SK-MEL-5 (cell line): ENCODE measurements at places on chromosomes 7 and 10.

- DNase-seq, result no peak
Observed at GRCh38 chr10:62443866-62444265, 69.7 kb downstream of the ZNF365 start.

DNA sequence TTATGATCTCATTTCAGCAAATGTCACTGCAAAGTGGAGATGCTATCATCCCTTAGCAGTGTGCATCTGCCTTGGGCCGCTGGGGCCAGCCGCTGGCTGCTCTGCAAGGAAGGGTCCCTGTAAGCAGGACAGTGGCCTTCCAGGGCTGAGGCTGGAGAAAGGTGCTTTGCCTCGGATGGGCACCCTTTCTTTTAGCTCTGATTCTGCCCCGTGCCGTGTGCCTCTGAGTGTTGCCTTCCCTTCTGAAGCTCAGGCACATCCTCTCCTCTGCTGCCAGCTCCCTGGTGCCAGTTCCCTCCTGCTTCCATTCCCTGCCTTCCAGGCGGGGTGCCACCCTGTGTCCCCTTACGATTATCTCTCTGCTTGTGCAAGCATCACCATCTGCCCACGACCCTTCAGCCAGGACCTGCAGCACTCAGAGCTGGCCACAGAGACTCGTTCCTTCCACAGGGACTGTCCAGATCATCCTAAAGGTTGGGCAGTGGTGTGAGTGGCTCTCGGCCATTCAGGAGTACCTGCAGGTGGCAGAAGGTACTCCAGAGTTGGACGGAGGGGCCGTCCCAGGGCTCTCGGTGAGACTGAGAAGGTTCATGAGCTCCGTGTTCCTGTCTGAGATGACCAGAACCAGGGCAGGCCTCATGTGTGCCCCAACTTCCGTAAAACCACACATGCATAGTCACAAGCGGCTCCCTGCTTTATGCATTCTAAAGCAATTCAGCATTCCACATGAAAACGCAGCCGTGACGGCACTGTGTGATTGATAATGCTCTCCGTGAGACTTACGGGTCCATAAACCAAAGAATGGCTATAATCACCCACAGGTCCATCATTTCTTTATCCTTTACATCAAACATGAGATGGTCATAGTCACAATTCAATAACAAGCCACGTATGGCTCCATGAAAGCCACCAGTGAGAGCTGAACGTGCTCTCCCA is 371.4 kb downstream of the DNAJB6 start:
- DNase-seq, result no peak

DNA sequence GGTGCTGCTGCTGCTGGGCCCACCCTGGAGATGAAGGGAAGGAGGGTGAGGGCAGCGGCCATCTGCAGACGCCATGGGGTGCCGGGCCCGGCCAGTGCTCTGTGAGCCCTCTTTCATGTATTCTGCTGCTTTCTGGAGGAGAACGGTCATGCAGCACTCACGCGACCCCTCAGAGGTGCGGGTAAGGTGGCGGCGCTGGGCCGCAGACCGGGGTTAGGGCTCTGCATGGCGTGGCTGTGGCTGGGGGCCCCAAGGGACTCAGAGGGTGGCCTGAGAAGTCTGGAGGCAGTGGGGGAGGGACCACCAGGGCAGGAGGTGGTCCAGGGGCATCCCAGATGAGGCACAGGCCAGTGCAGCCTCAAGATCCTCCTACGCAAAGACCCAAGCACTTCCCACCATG is 275.5 kb downstream of the ELFN1 start:
- DNase-seq, result no peak

- DNase-seq, result no peak
Observed at GRCh38 chr10:86685893-86686632, 17.8 kb downstream of the LDB3 start.

DNA sequence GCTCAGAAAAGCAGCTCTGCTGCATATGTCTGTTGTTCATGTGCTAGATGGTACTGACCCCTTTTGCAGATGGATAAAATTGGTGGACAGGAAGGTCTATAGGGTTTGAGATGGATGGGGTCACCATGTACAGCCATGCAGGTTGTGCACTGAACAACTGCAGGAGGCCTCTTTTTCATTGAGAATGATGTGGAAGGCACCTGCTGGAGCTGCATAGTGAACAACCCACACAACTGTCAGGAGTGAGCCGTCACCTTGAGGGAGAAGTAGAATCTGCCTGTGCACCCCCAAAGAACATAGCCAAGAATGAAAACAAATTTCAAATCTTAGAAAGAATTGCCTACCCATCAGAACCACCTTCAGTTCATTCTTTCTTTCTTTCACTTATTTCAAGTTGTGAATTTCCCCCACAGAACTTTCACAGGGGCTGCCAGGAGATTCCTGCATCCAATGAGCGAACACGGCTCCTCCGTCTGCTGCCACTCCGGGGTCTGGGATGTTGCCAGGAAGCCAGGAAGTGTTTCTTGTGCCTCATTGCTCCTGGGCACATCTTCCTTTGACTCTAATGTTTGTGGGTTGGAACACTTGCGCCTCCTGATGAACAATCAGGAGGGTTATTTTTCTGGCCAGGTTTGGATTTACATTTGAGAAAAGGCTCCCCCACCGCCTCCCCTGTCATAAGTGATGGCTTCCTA is 53.7 kb upstream of the DOCK1 start:
- DNase-seq, result no peak

DNA sequence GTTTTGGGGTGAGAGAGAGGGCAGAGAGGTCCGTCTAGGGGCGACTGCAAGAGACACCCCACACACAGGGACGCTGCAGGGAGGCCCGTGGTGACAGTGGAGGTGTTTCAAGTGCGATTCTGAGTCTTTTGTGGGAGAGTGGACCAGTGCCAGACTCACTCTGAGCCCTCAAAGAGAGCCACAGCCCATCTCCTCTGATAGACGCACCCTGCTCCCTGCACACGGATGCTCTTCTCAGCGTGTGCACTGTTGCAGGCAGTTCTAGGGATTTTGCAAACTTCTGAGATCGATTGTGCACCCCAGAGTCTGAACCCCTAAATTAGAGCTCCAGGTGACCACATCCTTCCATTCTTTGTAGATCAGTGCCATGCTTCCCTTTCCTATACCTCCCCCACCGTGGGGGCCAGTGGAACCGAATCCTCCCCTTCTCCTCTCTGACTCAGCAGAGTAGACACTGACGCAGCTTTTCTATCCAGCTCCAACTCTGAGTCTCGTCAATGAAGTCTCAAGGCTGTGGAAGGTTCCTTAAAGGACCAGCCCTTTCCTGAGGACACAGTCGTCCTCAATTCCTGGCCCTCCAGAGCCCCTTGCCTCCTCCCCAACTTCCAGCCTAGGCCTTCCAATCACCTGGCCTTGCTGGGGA is 83.8 kb downstream of the TMEM130 start:
- DNase-seq, result no peak

DNA sequence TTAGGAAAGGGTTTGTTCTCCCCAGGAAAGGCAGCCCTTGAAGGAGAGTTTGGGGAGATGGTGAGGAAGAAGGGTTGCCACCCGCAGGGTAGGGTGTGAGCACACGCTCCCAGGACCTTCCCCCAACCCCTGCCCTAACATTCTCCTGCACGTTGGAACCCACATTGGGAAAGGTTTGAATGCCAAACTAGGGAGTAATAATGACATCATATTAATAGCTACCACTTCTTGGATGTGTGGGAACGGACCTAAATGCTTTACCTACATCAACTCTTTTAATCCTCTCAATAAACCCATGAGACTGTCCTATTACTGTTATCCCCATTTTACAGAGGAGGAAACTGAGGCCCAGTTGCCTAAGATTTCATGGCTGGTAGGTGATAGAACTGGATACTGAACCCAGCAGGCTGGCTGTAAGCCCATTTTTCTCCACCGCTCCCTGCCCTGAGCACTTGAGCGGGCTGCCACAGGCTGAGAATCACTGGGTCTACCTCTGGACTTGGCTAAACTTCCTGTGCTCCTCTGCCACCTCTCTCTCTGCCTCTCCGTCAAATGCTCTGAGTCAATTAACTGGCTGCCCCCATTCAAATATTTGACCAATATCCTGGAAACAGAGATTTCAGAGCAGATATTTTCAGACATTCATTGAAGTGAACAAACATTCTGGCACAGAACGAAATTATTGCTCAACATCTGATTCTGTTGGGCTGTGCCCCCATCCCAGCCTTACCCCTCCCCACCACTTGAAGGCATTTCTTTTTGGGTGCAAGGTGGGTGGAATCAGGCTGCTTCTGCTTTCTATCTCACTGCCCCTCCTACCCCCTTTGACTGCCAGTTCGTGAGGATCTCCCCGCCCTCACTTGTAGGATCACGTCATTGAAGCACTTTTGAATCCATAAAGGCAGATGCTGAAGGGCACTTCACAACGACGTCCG is 129.7 kb downstream of the C10orf105 start:
- no peak for DNase-seq

DNA sequence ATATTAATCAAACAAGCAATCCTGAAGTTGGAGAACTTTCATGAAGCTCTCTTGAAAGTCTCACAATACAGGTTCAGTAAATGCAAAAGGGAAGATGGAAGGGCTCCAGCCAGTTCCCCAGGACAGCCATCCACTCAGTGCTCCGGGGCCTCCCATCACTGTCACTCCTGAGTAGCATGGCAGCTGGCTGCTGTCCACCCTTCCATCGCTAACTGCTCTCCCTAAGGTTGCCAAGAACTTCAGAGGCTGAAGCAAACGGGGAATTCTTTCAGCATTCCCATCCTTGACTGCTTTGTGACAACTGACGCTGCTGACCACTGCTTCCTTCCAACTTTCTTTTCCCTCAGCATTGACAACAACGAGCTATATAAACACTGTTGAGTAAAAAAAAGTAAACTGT is 69.1 kb downstream of the VPS41 start:
- DNase-seq, result no peak

DNA sequence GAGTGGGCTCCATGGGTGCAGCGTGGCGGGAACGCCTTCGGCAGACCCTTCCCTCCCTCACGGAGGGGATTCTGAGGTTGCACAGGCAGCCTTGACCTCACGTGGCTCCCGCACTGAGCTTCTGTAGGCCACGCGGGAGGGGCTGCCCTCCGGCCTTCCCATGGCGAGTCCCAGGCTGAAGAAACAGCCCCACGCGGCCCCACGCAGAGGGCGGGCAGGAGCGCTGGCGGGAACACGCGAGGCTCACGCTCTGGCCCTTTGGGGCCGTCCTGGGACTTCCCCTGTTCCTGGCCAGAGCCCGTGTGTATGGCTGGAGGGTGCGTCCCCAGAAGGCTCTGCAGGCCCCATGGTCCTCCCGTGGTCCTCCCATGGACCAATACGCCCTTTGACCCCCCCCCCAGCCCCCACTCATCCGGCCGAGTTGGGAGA is 21.7 kb upstream of the NKX6-2 start:
- no peak for DNase-seq

- DNase-seq, result no peak
Observed at GRCh38 chr7:87561102-87561501, 39.6 kb downstream of the ABCB1 start.

GRCh38 chr10:89100680-89101079 is 106.4 kb downstream of the CH25H start:
- peak; percentile 32 for DNase-seq

GRCh38 chr10:95268438-95268837 is 22.4 kb downstream of the PDLIM1 start:
- no peak for DNase-seq

DNA sequence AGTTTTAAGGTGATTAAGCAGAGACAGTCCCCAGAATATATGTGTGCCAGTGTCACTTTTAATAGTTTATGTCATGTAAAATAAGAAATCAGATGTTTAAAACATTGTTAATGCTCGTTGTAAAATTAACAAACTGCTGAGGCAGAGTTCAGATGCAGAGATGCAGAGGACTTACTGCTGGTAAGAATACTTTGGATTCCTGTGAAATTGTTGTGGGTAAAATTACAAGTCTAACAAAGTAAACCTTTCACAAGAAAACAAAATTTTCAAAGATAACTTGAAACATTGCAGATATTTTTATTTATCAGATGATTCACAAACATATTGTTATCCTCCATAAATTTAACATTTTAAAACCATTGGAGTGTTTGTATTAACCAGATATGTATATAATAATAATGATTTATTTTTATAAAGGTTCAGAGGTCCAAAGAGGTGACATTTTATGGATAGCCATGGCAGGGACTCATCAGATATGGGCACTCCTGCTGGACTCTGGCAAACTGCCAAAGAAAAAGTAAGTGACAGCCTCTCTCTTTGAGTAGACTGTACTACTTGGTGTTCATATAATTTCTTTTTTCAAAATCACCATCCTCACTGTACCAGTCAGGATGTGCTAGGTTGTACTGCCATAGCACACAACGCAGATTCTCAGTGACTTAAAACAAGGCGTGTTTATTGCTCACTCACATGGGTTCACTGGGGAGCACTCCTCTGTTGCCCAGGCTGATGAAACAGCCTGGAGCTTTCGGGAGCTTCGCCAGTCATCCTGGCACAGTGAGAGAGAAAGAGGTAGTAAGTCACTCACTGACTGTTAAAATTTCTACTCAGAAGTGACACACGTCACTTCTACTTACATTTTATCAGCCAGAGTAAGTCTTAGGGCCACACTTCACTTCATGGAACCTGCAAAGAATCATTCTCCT is 43.5 kb downstream of the NHLRC2 start:
- DNase-seq, result no peak

- no peak for DNase-seq
Observed at GRCh38 chr10:79126351-79127080, 57.8 kb downstream of the ZMIZ1 start.

DNA sequence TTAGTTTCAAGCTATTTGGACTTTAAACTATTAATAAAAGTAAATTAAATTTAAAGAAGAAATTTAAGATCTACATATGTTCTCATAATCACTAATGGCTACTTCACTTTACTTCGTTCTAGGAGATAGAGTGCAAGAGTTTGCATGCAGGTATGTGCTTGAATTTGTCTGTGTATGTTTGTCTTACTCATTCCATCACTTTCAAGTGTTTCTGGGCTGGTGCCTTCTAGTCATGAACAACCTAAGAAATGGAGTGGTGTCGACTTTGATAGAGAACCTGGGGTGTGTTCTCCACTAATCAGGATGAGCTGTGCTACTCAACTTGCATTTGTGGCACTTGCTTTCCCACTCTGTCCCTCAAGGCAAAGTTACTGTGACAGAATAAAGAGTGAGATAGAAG is 169.9 kb downstream of the KCND2 start:
- DNase-seq, result no peak

DNA sequence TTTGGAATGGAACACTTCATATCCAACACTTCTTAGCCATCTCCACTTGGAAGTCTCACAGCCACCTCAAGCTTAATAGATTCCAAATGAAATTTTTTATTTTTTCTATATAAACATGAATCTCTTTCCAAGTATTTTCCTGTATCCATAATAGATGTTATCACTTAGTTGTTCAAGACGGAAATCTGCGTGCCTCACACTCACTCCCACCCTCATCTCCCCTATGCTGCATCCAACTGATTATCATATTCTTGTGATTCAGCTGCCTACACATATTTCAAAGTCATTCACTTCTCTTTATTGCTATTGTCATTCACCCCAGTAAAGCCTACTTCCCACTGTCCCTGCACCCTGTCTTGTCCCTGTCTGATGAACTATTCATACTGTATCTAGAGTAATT is 70.2 kb upstream of the MKX start:
- no peak for DNase-seq

- DNase-seq, result peak; percentile 36
Observed at GRCh38 chr10:26792758-26793495, 67.8 kb downstream of the ABI1 start.
